ENCODE measurements at places on chromosomes 6 and 20.

DNA sequence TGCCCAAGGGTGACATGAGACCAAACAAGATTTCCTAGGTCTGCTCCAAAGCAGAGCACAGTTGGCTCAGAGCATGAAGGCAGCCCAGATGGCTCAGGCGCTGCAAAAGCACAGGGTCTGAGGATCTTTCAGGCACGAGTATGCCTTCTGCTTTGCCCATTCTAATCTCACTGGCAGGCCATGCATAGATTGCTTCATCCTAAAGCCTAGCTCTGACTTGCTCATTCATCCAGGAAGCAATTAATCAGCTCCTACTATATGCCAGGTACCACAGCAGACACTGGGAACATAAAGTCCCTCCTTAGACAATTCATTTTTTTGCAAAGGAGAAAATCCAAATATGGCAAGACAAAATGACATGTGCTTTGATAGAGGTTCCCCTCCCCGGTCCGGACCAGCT is 31.2 kb downstream of the GPLD1 start:
- no peak for DNase-seq

DNA sequence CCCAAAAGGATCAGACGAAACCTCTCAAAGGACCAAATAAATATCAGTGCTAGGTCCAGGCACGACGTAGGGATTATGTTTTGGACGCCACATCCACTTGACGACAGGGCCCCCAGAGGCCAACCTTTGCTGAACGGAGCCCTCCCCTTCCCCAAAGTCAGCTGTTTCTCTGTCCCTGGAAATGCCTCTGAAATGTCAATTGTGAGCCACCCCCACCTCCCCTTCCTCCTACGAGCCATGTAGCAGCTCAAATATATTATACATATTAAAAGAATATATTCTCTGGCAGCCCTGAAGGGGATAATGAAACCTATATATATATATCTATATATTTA is 39.6 kb upstream of the BLCAP start:
- no peak for DNase-seq

- no peak for DNase-seq
Observed at GRCh38 chr20:44005661-44006060, 91.0 kb downstream of the TOX2 start.

GRCh38 chr20:34262488-34263288 is 21.5 kb downstream of the ASIP start:
- peak; percentile 23 for DNase-seq

- no peak for DNase-seq
Observed at GRCh38 chr20:37456948-37457347, 64.1 kb upstream of the NNAT start.

DNA sequence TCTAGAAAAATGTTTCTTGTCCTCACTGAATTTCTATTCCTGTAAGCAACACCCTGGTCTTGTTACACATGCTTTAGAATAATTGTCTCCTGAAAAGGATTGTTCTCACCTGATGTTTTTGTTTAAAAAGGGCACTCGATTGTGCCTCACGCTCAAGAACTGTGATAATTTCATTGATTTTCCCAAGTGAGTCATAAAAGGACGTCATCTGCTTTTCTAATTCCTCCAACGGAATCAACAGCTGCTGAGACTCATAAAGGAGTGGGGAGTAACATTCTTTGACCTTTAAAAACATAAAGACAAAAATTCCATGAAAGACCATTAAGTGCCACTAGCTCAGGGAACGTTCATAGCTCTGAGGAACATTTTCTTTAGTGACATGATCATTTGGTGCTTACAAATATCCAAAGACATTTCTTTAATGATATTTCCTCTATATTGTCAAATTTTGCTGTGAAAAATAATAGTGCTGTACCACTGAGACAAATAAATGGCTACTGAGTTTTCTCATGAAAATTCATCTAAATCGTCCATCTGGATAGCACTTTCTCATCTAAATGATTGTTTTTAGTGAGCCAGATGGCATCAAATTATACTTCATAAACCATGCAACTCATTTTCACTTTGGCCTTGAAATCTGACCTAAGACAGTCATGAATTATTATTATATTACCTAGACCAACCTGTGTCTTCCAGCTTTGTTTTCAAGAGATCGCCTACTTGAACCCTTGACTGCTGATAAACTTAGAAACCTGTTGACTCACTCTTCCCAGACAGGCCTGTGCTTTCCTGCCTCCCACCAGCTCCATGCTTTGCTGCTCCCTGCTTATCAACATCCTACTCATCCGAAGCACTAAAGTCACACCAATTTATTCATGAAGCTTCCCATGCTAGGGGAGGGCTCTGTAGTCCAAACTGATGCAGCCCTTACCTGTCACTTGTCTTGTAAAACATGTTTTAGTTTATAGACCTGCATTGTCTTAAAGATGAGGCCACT is 178.2 kb downstream of the SYNE1 start:
- DNase-seq = peak; percentile 32

GRCh38 chr20:5039255-5039657 is 37.9 kb upstream of the SLC23A2 start:
- no peak for DNase-seq

- peak; percentile 72 for DNase-seq
Observed at GRCh38 chr6:38512211-38512610, 127.5 kb downstream of the BTBD9 start.

All from fibroblast of skin of right quadriceps (primary cell).